DMS53 (cell line): ENCODE measurements at places on chromosomes 5 and 9.

DNA sequence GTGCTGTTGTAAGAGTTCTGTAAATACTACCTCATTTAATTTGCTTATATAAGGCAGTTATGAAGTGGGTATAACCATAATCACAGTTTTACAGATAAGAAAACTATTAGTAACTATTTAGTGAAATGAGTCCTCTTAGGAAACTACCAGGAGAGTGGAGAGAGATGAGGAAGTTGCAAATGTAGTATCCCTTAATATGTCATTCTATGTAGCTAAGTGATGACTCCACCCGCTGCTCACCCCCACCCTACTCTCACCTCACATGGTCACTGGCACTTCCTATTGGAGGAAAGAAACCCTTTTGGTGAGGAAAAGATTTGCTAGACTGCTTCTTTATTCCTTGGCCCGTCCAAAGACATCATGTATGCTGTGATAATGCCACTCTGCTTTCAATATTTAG lies 241.8 kb upstream of the SLC24A2 start:
- no peak for DNase-seq

- peak; percentile 11 for DNase-seq
These were observed 156.1 kb downstream of the GHR start for GRCh38 chr5:42579320-42579719.

DNA sequence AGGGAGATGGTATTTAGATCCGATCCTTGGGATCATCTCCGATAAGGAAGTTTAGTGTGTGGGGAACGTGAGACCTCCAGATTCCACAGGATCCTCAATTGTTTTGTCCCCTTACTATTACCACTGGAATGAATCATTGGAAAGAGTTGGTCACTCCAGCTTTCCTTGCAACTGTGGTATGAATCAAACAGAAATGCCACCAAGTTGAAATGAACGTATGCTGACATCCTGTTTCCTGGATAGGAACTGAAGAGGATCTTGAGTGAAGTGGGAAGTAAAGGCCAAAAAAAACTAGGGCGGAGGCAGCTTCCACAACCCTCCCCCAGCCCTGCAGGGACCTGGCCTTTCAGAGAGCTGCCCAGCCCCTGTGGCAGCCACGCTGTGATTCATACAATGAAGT lies 23.9 kb downstream of the IRX1 start:
- no peak for DNase-seq

GRCh38 chr5:67085616-67086015 lies 111.0 kb downstream of the CD180 start:
- peak; percentile 78 for DNase-seq

- peak; percentile 42 for DNase-seq
These were observed 151.9 kb downstream of the MACROH2A1 start for GRCh38 chr5:135246923-135247795.

DNA sequence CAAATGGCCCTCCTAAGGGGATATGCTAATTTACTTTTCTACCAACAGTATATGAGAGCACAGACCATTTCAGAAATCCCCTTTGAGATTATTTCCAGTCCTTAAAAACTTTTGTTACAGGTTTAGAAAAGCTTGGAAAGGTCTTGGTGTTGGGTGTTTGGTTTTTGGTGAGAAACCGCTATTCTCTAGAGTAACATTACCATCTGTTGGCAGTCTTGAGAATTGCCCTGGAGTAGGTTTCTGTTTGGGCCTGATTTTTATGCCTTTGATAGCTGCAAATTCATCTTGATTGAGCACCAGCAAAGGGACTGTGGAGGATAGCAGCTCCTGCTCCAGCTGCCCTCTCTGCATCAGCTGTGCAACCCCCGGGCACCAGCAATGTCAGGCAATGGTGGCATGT lies 8.0 kb downstream of the NUDT2 start:
- DNase-seq: no peak

DNA sequence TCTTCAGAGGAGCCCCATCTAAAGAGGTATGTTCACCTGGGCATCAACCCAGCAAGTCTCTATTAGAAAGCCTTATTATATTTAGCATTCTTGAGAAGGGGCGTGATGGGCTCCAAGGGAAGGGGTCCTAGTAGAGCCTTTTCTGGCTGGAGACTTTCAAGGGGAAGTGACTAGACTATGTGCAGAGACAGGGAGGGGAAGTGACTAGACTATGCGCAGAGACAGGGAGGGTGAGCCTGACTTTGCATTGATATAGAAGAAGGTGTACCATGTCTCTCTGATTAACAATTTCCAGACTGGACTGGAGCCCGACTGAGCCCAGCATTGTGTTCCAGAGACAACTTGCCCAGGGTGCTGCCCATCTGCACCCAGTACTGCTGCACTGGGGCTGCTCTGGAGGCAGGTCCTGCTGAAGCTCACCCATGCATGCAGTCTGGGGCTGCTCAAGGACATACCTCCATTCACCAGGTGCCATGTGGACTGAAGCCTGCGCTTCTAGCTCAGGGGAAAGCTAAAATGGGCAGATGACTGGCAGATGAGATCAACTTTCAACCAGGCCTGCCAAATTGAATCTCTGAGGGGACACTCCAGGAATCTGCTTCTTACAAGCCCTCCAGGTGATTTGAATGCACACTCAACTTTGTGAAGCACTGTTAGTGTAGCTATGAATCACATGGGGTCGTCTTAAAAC lies 83.0 kb upstream of the GNA14 start:
- peak; percentile 41 for DNase-seq

GRCh38 chr5:73615085-73615484 lies 10.9 kb upstream of the ARHGEF28 start:
- DNase-seq: peak; percentile 13

DNA sequence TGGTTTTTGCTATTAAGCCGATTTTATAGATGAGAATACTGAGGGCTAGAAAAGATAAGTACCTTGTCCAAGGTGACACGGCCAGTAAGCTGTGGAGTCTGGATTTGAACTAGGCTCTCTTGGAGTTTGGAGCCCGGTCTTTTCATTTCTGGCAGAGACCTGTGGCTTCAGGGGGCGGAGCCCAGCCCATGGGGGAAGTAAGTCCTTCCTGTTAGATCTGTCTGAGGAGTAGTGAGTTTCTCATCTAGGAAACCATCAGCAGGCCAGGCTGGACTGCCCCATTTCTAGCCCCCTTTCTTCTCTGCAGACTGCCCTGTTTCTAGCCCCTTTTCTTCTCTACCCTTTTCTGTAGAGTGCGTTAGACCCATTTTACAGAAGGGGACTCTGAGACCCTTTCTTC lies 521 bp upstream of the PTGS1 start:
- peak; percentile 14 for DNase-seq

DNA sequence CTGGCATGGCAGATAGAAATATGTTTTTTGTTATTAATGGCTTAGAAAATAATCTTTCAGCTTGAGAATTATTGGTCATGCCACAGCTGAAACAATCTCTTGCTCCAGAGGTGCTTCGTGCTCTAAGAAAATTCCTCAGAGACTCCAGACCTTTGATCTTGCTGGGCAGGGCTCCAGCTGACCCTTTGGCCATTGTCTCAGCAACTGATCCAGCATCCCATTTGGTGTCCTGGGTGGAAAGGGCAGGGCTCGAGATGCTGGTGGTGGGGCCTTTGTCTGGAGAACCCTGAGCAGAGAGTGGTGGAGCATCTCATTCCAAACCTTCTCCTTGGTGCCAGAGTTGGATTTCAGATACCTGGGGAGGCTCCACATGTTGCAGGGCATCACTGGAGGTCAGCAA lies 43.2 kb upstream of the PIK3R1 start:
- no peak for DNase-seq

DNA sequence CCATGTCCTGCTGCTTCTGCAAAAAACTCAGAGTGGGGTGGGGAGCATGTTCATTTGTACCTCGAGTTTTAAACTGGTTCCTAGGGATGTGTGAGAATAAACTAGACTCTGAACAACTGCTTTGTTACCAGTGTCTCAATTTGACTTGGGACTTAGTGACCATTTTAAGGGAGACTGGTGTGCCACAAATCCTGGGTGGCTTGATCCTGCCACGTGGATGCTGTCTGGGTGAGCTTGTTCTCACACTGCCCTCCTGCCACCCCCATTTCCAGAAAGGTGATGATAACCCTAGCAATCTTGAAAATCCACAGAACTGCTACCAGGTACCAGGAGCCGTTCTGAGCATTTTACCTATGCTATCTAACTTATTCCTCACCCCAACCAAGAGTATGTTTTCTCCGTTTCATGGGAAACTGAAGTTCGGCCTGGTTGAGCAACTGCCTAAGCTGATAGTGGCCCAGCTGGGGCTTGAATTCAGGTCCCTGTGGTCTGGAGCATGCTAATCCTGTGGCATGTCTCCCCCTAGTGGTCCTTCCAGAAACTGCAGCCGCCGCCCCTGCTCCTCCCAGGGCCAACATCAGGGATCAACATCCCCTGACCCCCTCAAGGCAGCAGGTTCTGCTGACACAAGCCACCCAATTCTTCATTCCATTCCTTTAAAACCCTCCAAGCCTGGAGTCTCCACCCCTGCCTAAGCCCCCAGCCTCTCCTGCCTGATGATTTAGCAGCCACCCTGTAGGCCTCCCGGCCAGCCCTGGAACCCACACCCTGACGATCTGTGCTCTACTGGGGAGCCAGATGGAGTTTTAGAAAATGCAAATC lies 2.8 kb downstream of the IL3 start:
- DNase-seq: peak; percentile 73

DNA sequence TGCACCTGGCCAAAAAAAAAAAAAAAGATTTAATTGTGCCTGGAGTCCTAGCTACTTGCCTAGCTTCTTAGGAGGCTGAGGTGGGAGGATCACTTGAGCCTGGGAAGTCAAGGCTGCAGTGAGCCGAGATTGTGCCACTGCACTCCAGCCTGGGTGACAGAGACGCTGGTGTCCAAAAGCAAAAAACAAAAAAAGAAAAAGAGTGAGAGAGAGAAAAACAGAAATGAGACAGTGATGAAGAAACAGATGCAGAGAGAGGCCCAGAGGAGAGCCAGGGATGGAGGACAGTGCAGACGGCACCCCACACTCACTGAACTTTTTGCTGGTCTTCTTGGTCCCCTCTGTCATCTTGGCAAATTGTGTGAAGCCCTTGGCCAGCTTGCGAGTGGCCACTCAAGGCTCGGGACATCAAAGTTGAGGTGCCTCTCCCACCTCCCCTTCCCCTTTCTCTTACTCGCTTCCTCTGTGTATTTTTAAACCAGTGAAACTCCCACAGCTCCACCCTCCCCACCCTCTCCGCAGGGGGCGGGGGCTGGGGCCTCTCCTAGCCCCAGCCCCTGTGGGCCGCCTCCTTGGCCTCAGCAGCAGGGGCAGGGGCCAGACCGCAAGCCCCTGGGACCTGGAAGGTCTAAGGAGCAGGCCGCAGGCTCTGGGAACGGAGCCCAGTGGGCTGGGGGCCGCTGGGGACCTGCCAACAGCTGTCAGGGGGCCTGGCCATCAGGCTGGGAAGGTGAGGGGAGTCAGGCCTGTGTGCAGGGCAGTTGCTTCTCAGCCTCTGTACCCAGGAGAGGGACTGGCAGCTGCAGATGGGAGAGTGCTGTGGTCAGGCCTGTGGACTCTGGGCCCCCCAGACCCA lies at the start of gene SH2D3C:
Gene SH2D3C, minus strand, starts transcription at position 387 of the 856 bp plus-strand sequence. Its CDS starts 39 bp downstream, at position 348.
- no peak for DNase-seq

GRCh38 chr5:163944738-163945137 lies 439.3 kb downstream of the MAT2B start:
- no peak for DNase-seq

GRCh38 chr9:121825031-121825691 lies 173.7 kb downstream of the DAB2IP start:
- no peak for DNase-seq

DNA sequence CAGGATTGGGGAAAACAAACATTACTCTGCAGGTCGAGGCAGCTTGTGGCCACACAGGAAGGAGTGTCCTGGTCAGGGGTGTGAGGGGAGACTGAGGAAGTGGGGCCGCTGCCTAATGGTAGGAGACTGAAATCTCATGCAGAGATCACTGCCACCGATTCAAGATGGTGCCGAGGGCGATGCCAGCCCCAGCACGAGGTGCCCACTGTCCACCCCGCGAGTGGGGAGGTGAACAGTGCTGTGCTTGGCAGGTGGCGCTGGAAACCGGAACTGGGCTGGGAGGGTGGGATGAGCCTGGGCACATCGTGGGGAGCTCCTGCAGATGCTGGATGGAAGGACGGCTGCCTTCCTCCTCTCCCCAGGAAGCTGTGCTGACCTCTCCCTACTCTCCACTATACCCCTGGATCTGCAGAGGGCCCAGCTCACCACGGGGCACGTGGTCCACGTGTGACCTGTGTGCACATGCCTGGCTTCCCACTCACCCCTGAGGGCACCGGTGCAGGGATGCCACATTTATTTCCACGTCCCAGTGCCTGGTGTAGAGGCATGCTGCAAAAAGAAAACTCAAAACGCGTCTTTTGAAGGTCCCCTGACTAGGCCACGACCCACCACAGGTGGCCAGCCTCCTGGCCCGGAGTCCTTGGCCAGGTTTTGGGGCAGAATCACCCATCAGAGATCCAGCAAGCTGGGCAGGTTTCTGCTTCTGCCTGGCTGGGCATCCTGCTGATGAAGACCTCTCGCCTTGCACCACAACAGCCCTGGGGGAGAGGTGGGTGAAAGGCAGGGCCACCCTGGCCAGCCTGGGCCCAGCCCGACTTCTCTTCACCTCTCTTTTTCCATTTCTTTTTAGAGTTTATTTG lies 71.7 kb upstream of the FCN1 start:
- no peak for DNase-seq

DNA sequence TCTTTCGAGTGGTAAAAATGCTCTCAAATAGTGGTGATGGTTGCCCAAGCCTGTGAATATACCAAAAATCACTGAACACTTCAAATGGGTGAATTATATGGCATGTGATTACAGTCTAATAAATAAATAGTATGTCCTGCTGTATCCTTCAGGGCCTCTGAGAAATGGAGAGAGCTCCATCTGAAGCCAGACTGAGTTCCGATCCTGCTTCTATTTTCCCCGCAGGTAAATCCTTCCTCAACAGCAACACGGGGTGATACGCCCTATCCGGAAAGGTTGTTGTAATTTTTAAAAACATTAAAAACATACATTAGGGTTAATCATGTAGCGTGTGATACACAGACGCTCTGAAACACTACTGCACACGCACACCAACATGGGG lies 695 bp upstream of the SNAPC3 start:
- DNase-seq: no peak

DNA sequence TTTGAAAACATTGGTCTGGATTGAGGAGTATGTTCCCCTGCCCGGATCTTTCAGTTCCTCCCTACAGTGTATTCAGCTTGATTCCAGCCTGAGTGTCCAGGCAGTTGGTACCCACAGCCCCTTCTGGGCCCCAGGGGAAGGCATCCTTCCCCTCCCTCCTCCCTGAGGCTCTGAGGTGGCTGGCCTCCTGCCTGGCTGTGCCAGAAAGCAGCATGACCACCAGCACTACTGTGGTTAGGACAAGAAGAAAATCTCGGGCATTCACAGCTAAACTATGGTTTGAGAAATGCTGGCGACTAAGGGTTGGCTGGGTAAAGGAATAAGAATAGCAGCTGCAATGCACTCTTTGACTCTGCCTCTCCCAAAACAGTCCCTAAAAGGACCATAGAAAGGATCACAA lies 84.6 kb upstream of the LIFR start:
- no peak for DNase-seq

DNA sequence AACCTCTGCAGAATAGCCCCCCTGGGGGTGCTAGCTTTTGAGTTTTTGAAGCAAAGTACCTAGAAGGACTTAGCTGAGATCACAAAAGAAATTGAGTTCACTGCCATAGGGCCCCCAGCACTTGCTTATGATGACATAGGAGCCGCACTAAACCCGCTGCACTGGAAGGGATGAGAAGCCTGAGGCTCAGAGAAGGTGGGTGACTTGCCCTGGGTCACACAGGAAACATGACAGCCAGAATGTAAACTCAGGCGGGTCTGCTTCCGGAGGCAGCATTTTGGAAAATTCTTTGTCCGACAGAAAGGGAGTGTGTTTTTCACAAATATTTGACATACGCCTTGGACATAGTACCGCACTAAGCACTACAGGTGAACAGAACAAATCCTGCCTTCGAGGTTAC lies 8.4 kb upstream of the TOR1B start:
- no peak for DNase-seq
